ENCODE measurements at places on chromosomes 1 and 21.
A peak's percentile ranks its signal among the peaks of the same experiment; 100 is the strongest.

- DNase-seq: peak; percentile 33
These were observed 1.1 kb downstream of the CTPS1 start for GRCh38 chr1:40980453-40981121.

DNA sequence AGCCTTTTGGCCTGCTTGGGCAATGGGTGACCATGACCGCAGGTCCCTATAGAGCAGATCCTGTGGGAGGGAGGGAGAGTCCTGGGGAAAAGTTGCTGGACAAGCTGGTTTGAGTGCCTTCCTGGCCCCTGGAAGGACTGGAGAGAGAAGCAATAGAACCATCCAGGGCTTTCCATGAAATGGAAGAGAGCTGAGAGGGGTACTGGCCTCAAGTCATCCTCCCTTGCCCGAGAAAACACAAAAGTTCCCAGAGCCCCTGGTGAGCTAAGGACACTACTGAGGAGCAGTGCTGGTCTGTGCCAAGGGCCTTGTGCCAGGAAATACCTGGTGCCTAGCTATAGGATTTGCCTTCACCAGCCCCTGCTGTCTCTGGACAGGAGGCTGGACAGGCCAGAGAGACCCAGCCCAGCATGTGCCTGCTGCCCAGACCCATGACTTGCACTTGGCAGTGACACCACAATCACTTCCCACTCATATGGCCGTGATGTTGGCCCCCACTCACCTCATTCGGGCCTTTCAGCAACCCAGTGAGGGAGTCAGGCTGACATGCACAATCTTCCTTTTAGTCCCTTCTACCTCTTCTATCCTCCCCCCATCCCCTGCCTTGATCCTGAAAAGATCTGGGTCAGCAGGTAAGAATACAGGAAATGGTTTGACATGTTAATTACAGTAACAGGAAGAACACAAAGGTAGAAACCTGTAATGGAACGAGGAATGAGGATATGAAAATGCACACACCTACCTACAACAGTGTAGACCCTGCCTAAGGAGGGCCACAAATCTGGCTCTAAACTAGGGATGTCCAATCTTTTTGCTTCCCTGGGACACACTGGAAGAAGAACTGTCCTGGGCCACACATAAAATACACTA is 7.0 kb downstream of the SH3BP5L start:
- no peak for DNase-seq

DNA sequence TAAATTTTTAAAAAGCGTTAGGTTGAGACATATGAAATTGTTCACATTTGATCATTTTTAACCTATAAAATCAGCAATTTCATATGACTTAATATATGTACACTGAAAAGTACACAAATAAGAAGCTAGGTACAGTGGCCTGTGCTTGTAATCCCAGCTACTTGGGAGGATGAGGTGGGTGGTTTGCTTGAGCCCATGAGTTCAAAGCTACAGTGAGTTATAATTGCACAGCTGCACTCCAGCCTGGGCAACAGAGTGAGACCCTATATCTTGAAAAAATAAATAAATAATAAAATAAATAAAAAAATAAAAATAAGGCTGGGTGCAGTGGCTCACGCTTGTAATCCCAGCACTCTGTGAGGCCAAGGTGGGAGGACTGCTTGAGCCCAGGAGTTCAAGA is 5.2 kb upstream of the EPB41 start:
- DNase-seq: no peak

DNA sequence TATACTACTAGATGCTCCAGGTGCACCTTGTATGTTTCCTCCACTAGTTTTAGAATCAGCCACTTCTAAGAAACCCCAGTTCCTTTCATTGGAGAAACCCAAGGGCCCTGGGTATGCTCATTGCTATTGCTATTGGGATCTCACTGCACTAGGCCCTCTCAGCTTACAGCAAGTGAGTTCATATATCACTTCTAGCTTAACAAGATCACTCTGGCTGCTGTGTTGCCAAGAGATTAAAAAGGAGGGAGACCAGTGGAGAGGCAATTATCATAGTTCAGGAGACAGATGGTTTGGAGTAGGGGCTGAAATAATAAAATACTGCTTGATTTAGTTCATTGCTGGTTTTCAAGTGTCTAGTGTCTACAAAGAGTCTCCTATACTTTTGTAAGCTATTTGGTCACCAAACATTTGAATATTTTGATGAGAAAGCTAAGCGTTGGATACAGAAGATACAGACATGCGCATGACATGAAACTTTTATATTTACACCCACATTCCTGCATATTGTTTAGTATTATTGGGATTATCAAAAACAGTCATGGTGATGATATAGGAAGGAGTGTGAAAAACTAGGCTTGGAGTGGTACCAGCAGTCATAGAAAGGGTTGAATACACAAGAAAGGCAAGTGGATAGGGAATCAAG is 671.9 kb downstream of the ADGRL2 start:
- DNase-seq: no peak

GRCh38 chr1:205492201-205492667 is 12.2 kb upstream of the CDK18 start:
- no peak for DNase-seq

DNA sequence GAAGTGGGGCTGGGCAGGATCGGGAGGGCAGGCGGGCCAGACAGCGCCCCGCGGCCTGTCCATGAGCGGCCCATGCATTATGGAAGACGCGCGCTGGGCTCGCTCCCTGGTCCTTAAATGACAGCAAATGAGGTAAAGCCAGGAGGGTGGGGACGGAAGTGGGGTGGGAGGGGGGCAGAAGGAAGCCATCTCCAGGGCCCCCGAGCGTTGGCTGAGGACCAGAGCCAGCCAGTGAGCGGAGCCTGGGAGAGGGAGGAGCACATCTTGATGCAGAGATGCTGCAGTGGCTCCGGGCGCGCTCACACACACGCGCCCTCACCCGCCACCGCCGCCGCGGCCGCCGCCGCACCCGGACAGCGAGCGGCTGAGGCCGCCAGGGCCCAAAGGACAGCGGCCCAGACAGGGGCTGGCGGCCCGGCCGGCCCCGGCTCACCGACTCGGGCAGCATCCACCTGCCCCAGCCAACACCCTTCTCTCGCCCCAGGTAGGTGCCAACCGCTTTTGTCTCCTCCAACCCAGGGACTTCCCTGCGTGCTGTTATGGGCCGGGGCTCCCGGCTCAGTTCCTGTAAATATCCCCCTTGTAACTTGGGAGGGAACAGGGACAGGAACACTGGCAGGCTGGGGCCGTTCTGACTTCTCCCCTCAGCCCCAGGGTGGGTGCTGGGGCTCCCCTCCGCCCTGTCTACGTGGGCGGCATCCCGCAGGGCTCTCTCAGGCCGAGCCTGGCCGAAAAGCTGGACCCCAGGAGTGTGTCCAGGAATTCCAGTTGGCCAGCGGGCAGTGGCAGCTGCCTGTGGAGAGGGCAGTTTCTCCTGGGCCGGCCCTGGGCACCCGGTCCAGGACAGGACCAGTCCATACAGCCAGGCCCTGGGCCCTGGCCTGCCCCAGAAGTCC is at the start of gene CNTN2:
Gene CNTN2 (plus strand): TSS at position 302 of the 896 bp plus-strand sequence. CDS start 9,974 bp downstream, outside the sequence.
- DNase-seq: no peak

DNA sequence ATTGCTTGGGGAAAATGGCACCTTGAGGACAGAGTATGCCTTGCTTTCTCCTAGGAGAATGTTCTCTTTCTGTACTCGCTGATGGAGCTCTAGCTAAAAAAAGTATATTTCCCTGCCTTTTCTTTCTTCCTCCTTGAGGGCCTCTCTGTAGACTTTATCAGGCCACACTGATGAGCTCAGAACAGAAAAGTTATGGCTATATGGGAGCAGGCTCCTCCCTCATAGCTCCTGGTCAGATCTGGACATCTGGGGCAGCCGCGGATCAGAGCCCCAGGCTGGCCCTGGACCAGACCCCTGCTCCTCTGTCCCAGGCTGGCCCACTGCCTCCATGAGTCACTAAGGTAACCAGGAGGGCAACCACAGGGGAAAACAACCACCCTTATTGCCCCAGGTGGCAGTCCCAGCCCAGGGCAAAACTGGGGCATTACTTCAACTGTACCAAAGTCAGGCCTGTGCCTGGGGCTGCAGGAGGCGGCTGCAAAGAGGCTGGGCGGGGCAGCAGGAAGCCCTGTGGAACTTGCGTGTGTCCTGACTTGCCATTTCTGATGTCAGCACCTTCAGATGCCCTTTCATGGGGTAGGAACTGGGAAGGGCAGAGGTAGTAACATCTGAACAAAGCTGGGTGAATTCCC is 26.3 kb upstream of the ZNF648 start:
- DNase-seq: no peak

DNA sequence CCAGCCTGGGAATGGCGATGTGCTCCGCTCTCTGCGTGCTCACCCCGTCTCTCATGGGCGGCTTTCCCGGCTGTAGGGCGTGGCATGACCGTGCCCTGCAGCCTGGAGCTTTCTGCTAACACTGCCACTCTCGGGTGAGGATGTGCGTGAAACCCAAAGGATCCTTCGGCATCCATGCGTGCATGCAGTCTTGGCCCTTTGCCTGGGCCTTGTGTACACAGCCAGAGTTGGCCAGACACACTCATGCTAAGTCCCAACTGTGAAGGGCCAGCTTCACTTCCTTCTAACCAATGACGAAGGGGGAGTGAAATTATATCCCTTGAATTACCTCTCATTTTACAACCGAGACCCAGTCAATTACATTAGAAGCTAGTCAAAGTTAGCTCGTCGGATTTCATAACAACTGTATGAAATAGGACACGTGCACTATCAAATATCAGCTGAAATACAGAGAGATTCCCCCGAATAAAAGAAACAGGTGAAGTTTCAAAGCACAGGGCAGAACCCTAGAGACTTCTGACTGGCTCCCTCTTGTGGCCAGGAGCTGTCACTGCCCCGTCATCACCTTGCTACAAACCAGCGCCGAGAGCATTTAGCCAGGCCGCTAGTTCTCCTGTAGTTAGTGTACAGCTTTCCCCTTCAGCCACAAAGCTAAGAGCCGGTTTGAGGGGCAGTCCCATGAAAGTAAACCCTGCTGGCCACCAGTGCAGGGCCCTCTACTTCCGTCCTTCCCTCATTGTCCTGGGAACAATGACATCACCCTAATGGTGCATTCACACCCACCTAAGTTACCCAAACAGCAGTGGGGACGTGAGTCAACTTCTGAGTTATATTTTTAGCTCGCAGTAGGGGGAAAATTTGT is 63.4 kb upstream of the COA6 start:
- DNase-seq: peak; percentile 81

DNA sequence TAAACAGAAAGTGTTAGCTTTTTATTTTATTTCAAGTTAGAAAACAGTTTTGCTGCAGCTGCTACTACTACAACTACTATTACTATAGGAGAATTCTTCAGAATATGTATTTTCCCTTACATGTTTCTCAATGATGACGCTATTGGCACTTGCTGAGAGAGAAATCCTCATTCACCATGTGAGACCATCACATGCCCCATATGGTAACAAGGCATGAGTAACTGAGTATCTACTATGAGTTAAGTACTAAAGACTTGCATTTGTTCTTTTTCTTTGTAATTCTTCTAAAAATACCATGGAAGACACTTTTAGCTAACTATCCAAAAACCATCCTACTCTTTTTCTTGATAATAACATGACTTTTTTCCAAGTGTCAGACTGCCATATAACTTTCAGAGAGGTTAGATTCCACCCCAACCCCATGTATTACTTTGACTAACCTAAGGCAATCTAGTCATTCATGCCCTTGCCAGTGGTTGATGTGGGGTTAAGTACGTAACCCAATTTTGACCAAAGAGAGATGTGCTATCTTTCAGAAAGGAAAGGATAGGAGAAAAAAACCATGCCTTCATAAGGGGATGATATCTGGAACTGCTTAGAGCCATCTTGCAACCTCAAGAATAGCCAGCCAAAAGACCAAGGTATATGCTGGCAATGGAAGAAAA is 42.9 kb downstream of the COP1 start:
- no peak for DNase-seq

- DNase-seq: no peak
These were observed 29.6 kb downstream of the GNB1 start for GRCh38 chr1:1861339-1861730.

- DNase-seq: peak; percentile 26
These were observed 476 bp downstream of the BATF3 start for GRCh38 chr1:212699104-212699624.

- DNase-seq: no peak
These were observed 366.8 kb upstream of the DPYD start for GRCh38 chr1:98287626-98288025.

DNA sequence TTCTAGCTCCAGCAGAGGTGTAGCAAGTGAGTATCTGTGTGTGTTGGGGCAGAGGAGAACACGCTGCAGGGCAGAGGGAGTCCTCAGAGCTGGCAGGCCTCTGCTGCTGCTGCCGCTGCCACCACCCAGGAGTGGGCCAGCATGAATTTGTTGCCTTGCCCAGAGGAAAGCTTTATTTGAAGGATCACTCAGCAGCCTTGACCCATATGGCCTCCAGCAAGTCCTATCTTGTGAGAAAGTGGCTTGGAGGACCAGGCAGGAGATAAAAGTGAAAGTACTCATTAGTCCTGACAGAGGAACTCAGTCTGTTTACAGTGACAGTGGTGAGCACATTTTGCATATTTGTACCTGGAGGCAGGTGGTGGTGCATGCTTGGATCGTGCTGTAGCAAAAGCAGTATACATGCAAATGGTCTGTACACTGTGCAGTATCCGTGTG is 3.1 kb downstream of the TRAF5 start:
- no peak for DNase-seq

- no peak for DNase-seq
These were observed 2.6 kb upstream of the ZNF436 start for GRCh38 chr1:23371987-23372880.

GRCh38 chr1:90510143-90510542 is 207.0 kb downstream of the BARHL2 start:
- DNase-seq: no peak

DNA sequence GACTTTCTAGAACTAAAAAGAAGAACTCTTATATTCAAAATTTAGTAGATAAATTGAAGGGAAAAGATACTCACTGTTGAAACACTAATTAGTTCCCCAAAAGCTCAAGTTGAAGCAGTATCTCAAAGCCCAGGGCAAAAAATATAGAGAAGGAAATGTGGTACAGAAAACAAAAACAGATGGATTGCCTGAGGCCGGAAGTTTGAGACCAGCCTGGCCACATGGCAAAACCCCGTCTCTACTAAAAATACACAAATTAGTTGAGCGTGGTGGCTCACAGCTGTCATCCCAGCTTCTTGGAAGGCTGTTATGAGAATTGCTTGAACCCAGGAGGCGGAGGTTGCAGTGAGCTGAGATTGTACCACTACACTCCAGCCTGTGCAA is 36.0 kb downstream of the FAM177B start:
- no peak for DNase-seq

- no peak for DNase-seq
These were observed 7.3 kb downstream of the H6PD start for GRCh38 chr1:9241891-9242290.

DNA sequence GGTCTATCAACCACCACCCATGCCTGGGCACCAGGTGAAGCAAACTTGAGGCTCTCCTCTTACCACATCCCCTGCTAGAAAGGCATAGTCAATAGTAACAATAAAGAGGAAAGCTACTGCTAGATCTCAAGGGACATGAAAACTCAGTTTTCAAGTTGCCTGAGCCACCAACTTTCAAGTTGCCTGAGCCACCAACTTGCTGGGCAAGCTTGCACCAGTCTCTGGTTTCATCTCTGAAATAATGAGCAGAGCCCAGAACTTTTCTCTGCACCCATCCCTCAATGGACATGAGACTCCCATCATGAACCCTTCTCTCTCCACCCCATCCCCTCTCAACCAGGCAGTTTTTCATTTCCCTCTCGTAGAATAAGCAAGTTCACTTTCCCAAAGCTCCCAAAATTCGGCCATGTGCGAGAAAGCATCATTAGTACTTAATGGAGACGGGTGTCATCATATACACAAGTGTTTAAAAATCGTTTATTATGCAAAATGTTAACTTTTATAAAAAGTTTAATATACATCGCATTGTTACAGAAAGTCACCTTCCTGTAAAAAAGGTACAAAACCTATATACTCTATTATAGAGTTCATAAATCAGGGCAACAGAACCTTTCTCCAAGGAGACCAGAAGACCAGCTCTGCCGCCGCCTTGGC is 1.7 kb downstream of the ID3 start:
- no peak for DNase-seq
